ENCODE measurements at places on chromosomes 7 and 10.

GRCh38 chr7:92255308-92255707, 9.5 kb downstream of the ANKIB1 start:
- DNase-seq = no peak

DNA sequence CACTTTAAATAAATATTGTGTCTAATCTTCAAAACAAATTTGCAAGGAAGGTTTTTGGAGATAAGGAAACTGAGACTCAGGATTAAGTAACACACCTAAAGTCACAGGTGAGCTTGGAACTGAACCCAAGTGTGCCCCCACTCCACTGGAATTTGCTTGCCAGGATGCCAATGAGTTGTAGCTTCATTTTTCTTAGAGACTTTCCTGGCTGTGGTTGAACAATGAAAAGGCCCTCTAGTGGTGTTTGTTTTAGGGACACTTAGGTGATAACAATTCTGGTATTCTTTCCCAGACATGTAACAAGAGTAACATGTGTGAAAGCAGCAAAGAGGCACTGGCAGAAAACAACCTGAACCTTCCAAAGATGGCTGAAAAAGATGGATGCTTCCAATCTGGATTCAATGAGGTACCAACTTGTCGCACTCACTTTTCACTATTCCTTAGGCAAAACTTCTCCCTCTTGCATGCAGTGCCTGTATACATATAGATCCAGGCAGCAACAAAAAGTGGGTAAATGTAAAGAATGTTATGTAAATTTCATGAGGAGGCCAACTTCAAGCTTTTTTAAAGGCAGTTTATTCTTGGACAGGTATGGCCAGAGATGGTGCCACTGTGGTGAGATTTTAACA, 1.5 kb downstream of the IL6 start:
- DNase-seq = peak; percentile 59

GRCh38 chr10:122311051-122311410, 39.9 kb downstream of the BTBD16 start:
- no peak for DNase-seq

DNA sequence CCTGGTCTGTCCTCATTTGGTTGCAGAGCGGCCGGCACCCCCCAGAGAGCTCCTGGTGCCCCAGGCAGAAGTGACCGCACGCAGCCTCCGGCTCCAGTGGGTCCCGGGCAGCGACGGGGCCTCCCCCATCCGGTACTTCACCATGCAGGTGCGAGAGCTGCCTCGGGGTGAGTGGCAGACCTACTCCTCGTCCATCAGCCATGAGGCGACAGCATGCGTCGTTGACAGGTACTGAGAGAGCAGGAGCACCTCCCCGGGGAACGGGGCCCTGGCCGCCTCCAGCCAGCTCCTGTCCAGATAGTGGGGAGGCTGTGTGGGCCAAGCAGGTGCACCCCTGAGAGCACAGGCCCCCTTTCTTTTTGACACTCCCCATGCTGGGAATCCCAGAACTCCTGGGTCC, 532.9 kb upstream of the FOXK1 start:
- DNase-seq = no peak

GRCh38 chr7:69790977-69791724, 192.9 kb downstream of the AUTS2 start:
- no peak for DNase-seq

GRCh38 chr7:108488768-108489538, 32.7 kb upstream of the NRCAM start:
- no peak for DNase-seq

DNA sequence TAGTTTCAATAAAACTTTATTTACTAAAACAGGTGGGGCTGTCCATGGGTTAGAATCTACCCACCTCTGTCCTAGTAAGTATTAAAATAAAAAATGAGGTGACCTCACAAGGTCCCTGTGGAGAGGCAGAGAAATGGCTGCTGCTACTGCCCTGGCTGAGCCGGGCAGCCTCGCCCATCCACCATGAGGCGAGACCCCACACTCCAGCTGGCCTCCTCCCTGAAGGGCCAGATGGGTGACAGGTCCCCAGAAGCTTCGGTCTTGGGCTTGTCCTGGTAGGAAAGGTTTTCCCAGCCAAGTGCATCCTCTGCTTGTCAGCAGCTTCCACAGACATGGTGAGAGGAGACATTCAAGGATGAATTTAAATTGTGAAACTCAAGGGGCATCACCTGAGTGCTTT, 565.8 kb downstream of the PTPRN2 start:
- no peak for DNase-seq

DNA sequence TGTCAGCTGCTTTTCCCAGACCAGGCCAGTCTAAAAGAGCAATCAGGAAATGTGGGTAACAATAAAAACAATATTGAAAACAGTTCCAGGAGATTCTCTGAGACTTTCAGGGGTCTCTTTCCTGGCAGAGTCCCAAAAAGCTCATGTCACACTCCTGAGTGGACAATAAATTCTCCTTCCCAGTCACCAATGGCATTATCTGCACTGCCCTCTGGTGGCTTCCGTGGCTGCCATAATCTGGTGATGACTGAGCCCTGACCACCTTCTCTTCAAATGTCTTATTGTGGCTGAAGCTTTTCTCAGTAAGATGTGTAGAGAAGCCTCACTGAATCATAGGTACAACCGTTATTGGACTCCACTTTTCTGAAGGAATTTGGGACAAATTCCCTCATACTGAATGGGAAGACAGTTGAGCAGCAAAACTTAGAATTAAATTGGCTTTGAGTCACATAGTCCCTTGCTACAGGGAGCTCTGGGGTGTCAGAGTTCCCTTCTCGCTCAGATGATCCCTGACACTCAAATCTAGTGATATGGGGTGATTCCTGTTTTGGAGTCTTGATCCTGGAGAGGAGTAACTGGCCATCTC, 24.4 kb upstream of the ASAH2 start:
- DNase-seq = peak; percentile 51

GRCh38 chr10:3533296-3533695, 251.7 kb downstream of the KLF6 start:
- DNase-seq = no peak

DNA sequence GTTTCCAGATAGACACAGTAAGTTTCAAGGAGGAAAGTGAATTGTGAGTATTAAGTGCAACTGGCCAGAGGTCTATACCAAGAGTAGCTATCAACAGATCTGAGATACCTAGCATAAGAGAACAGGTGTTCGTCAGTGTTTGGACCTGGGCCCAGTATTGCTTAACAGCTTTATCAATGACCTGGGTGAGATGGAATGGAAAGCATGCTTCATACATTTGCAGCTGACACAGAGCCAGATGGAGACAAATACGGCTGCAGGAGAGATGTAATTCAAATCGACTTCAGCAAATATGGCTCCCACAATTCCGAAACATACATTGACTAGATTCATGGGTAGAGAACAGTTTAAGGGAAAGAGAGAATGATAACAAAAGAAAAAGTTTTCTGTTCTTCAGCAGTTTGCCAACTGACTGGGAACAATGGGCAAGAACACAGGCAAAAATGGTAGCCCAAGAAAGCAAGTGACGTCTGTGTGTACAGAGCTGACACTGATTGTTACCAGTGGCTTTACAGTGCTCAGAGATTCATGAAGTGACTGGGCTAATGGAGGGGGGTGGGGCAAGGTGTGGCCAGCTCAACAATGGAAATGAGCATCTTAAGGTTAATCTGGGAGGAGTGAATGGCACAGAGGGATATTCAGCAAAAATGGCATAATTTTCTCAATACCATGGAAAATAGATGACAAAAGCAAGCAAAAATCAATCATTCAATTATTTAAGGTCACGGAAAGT, 28.0 kb upstream of the COBL start:
- no peak for DNase-seq

DNA sequence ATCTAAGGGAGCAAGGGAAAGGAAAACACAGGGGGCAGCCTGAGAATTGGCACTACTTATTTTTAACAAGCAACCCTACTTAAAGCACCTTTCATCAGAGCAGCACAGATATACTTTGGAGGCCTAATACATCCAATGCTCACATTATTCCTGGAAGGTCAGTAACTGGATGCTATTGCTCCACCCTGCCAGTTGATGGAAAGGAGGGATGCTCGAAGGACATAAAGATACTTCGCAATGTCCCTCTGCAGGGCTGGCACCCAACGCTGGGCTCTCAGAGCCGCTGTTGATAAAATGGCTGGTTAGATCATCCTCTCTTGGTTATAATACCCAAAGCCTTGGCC, 307.9 kb upstream of the AOAH start:
- no peak for DNase-seq

GRCh38 chr7:27453702-27454405, 208.8 kb downstream of the HIBADH start:
- peak; percentile 64 for DNase-seq

DNA sequence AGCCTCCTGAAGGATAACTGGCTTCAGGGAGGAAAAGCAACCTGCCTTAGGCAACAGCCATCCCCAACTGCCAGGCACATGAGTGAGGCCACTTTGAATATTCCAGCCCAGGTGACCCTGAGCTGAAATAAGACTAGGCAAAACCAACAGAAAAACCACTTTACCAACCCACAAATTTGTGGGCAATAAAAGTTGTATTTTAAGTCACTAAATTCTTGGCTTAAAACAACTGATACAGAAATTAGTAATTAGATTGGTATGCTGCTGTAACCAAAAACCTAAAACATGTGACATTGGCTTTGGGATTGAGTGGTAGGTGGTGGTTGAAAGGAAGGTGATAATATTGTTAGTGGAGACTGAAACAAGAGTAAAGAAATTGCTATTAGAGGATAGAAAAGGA, 39.9 kb downstream of the ABCB4 start:
- no peak for DNase-seq

DNA sequence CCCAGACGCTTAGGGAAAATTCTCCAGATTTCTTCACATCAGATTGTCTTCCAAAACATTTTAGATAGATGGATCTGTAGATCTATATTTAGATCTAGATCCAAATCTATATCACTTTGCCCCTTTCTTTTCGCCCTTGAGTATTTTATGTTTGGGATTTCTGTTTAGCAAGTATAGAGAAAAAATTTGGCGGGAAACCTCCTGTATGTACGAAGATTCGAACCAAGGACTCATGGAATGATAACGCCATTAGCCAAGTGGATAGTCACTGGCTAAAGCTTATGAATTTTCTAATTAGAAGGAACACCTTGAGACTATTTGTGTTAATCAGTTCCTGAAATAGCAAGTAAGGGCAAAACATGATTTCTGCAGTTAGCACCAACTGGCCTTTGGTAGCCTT, 1.2 kb downstream of the THNSL1 start:
- DNase-seq = peak; percentile 1
